ENCODE measurements at places on chromosomes 12 and 14.

- H3K36me3 ChIP-seq: no peaks in the 10 kb centered on the region
- no peak for DNase-seq
- no peak overlapping the region for H3K4me3 ChIP-seq
- no peak overlapping the region for H3K27ac ChIP-seq
Observed at GRCh38 chr12:105025890-105026289, 39.8 kb downstream of the NOPCHAP1 start.

GRCh38 chr12:91211866-91212265, 29.2 kb upstream of the DCN start:
- no peak overlapping the region for H3K27ac ChIP-seq
- H3K36me3 ChIP-seq: no peaks in the 10 kb centered on the region
- H3K4me1 ChIP-seq: no peaks in the 10 kb centered on the region
- no peak overlapping the region for H3K4me3 ChIP-seq
- DNase-seq: no peak

GRCh38 chr14:51395361-51395849, 155.4 kb downstream of the TMX1 start:
- H3K36me3 ChIP-seq: no peaks in the 10 kb centered on the region
- H3K4me3 ChIP-seq: no peak overlapping the region
- H3K27me3 ChIP-seq: peaks cover 22% of the 10 kb centered on the region
- no peaks in the 10 kb centered on the region for H3K4me1 ChIP-seq

GRCh38 chr12:31618228-31619025, 27.5 kb upstream of the DENND5B start:
- no peaks in the 10 kb centered on the region for H3K4me1 ChIP-seq
- H3K4me3 ChIP-seq: no peak overlapping the region
- no peak overlapping the region for H3K27ac ChIP-seq
- peaks cover 6% of the 10 kb centered on the region for H3K27me3 ChIP-seq
- no peak for DNase-seq

DNA sequence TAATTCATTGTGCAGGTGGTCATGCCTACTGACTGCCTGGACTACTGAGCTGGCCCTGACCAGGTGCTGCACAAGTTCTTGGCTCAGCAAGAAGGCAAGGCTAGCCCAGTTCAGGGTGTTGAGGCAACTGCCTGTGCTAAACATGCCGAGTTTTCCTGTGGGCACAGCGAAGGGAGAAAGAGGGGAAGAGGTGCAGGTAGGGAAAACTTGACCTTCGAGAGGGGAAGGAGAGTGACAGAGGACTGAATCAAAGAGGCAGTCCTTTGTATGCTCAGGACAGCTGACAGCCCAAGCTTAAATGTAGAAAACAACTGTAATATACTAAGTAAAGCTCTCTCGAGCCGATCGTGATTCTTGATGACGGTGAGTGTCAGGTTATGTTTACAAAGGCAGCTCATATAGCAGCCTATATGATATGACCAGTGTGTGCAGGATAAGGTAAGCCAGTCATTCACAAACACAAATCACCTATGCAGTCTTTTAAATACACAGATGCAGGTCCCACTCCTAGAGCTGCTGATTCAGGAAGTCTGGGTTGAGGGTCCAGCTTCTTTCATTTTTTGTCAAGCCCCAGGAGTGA, 2.6 kb downstream of the IRAK3 start:
- no peak overlapping the region for H3K27ac ChIP-seq
- DNase-seq: no peak
- no peaks in the 10 kb centered on the region for H3K36me3 ChIP-seq
- H3K4me3 ChIP-seq: no peak overlapping the region
- peaks cover 9% of the 10 kb centered on the region for H3K4me1 ChIP-seq

DNA sequence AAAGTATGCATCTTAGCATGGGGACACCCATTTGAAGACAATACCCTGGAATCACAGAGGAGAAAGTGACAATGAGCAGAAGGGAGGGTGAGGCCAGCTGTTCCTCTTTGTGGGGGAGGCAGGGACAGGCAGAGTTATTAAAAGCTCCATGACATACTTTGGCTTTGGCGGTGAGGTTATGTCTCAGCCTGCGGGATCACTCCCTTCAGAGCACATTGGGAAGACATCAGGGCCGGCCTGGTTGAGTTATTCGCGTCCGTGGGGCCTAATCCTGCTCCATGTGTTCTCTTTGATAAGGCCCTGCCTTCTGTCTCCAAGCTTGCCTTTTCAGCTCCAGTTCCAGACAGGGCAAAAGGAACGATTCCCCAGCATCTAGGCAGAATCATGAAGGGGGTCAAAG, 98.8 kb upstream of the NTF3 start:
- H3K27ac ChIP-seq: no peak overlapping the region
- no peak overlapping the region for H3K4me3 ChIP-seq
- DNase-seq: no peak
- no peaks in the 10 kb centered on the region for H3K27me3 ChIP-seq
- no peaks in the 10 kb centered on the region for H3K36me3 ChIP-seq

GRCh38 chr12:63070709-63071108, 80.3 kb downstream of the AVPR1A start:
- H3K36me3 ChIP-seq: no peaks in the 10 kb centered on the region
- H3K4me3 ChIP-seq: no peak overlapping the region
- peaks cover 4% of the 10 kb centered on the region for H3K27me3 ChIP-seq
- H3K4me1 ChIP-seq: no peaks in the 10 kb centered on the region

DNA sequence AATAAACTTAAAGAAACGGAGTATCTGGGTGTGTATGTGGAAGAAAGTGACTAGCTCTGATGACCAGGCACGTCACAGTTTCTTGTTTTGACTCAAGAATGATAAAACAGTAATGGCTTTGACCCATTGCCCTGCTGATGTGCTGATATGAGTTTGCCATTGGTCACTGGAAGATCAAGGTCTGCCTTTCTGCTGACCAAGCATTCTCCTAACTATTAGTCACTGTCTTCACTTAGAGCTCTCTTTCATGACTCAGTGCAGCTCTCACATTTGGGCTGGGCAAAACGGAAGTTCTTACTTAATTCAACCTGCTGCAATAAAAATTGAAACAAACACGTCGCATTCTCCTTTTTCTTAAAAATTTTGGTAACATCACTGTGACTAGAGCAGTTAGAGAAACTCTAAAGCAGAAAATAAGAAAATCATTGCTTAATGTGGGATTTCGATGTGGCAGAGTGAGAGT, 366.7 kb downstream of the BTG1 start:
- DNase-seq: no peak
- H3K4me3 ChIP-seq: peak overlapping the region; percentile 72
- H3K27me3 ChIP-seq: no peaks in the 10 kb centered on the region
- no peaks in the 10 kb centered on the region for H3K36me3 ChIP-seq
- peaks cover 40% of the 10 kb centered on the region for H3K4me1 ChIP-seq
- H3K27ac ChIP-seq: peak overlapping the region; percentile 88

- peaks cover 18% of the 10 kb centered on the region for H3K4me1 ChIP-seq
- H3K27ac ChIP-seq: no peak overlapping the region
- no peaks in the 10 kb centered on the region for H3K27me3 ChIP-seq
- H3K4me3 ChIP-seq: no peak overlapping the region
- no peaks in the 10 kb centered on the region for H3K36me3 ChIP-seq
Observed at GRCh38 chr14:98368221-98368620, 903.8 kb downstream of the BCL11B start.

DNA sequence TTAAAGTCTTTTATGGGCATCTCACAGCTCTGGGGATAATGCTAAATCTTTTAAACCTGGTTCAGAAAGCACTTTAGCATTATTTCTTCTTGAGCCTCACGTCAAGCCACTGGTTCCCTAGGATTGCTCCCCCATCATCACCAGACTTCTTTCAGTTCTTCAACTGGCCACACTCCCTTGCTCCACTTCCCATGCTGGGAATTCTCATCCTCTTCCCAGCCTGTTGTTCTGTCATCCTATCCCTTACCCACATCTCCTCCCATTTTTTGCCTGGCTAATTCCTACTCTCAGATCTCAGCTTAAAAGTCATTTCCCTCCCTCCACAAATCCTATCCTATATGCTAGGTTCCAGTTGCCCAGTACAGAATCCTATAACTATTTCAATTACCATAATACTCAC, 14.4 kb downstream of the FERMT2 start:
- no peaks in the 10 kb centered on the region for H3K36me3 ChIP-seq
- no peak overlapping the region for H3K27ac ChIP-seq
- DNase-seq: no peak
- H3K4me3 ChIP-seq: no peak overlapping the region
- H3K4me1 ChIP-seq: no peaks in the 10 kb centered on the region

DNA sequence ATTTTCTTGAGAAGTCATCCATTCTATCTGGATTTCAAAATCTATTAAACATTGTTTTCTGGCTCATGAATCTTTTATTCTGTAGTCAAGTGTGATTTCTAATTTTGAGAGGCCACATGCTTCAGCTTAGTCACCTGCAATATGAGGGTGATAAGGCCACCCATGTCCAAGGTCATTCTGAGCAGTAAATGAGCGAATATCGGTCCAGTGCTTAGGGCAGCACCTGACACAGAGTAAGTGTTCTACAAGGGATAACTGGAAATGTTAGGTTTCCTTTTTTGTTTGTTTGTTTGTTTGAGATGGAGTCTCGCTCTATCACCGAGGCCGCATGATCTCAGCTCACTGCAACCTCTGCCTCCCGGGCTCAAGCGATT, 34.2 kb downstream of the AACS start:
- DNase-seq: no peak
- H3K4me1 ChIP-seq: peaks cover 7% of the 10 kb centered on the region
- no peak overlapping the region for H3K4me3 ChIP-seq

DNA sequence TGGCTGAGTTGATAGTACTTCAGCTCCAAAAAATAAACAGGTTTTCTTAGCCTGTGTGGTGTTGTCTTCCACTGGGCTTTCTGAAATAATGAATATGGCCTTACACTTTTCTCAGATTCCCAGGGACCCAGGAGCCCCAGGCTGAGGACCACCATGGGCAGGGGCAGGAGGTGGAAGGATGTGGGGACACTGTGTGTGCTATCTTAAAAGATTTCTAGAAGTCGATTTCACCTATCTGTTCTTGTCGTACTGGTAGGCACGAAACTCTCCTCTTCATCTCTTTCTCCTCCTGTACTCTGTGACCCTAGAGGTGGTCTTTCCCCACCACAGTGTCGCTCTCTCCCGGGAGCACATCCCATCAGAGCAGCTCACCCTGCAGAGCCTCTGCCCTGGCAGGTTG, 107.7 kb upstream of the FKBP4 start:
- DNase-seq: no peak
- H3K27ac ChIP-seq: no peak overlapping the region
- no peaks in the 10 kb centered on the region for H3K27me3 ChIP-seq
- H3K4me1 ChIP-seq: peaks cover 35% of the 10 kb centered on the region
- H3K4me3 ChIP-seq: no peak overlapping the region
- peaks cover 2% of the 10 kb centered on the region for H3K36me3 ChIP-seq

DNA sequence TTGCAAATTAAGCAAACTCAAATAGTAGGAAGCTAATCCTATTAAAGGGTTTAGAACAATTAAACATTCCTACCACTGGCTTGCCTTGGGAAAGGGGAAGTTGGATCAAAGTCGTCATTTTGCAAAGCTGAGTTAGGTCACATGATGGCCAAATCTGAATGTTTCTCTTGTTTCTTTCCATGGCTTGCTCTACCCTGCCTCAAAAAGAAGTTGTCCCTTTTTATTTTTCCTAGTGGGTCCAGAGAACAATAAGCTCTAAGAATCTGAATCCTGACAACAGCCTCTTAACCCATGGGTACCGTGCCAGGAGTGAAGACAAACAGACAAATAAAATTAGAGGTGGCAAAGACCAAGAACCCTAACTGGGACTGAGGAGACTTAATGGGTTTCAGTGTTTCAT, 26.2 kb upstream of the NPFF start:
- H3K4me1 ChIP-seq: no peaks in the 10 kb centered on the region
- no peak for DNase-seq
- H3K4me3 ChIP-seq: no peak overlapping the region
- peaks cover 72% of the 10 kb centered on the region for H3K36me3 ChIP-seq
- H3K27ac ChIP-seq: peak overlapping the region; percentile 44
- no peaks in the 10 kb centered on the region for H3K27me3 ChIP-seq

GRCh38 chr12:96751626-96752025, 155.4 kb upstream of the NEDD1 start:
- H3K4me1 ChIP-seq: no peaks in the 10 kb centered on the region
- no peak overlapping the region for H3K4me3 ChIP-seq
- DNase-seq: no peak
- no peak overlapping the region for H3K27ac ChIP-seq

DNA sequence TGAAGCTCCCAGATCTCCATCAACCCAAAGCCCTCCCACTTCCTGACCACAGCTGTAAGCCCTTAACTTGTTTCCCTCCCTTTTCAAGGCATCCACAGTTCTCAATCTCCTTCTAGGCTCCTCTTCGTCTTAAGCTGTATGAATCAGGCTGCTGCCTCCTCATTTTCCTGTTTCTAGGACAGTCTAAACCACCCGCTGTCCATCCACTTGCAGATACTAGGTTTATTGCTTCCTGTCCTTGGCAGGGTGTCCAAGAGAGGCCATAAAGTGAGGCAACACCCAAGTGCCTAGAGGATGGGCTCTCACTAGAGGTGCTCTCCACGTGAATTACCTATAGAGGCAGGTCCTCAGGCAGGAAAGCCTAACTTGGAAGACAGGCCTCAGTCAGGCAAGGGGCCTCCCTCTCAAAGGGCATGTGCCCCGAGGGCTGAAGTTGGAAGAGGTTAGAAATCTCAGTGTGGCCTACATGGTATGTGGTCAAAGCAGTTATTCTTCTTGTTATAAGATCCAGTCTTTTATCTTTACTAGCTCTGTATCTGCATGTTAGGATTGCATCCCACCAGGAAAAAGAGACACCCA, 8.8 kb upstream of the TMEM106C start:
- no peaks in the 10 kb centered on the region for H3K36me3 ChIP-seq
- no peaks in the 10 kb centered on the region for H3K27me3 ChIP-seq
- peaks cover under 1% of the 10 kb centered on the region for H3K4me1 ChIP-seq
- H3K27ac ChIP-seq: no peak overlapping the region
- no peak for DNase-seq

DNA sequence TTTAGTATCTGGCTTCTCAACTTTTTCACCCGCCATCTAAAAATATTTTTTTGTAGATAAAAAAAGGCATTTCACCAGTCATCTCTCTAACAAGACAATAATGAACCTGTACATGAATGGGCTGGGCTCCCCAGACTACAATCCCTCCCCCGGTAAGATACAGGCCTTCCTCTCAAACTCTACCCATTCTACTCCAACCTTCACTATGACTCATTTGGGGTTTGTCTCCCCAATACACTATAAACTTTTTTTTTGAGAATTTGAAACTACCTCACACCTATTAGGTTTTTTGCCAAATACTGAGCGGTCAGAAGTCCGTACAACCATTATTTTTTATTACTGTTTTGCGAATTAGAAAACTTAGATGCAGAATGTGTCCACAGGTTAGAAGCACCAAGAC, 784 bp downstream of the RPL6 start:
- peaks cover 46% of the 10 kb centered on the region for H3K4me1 ChIP-seq
- peaks cover 58% of the 10 kb centered on the region for H3K36me3 ChIP-seq
- H3K27me3 ChIP-seq: no peaks in the 10 kb centered on the region
- no peak for DNase-seq
- H3K27ac ChIP-seq: peak overlapping the region; percentile 100

Measured in activated T-cell treated with anti-CD3 and anti-CD28 coated beads, Interleukin-2, amount 50 U/mL, for 24 hours (primary cell).